ENCODE measurements at places on chromosomes 2 and 18.
A peak's percentile ranks its signal among the peaks of the same experiment; 100 is the strongest.

DNA sequence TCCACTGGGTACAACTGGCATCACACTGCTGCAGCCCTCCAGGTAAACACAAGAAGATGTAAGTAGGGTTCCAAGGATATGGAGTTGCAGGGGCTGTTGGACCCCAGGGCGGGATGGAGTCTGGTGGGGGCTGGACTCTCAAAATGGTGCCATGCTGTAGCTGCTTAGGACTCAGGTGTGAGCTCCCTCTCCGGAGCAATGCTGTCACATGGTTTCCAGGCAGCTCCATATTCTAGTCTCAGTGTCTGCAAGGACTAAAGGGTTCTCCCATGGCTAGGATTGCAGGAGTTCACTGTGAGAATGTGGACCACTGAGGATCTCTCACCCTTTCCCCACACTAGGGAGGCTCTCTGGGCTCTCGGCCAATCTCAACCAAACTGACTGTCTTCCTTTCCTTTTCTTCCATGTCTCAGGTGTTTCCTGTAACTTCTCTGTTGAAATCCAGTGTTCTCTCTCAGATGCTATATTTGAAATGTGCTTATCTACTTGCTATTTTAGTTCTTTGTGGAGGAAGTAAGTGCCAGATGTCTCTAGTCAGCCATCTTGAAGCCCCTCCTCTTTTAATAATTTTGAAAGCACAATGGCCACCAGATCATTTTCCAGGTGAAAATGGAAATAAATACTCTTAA is 57.6 kb downstream of the CCNT2 start:
- no peak for DNase-seq

GRCh38 chr18:11902522-11903292 is 5.4 kb downstream of the MPPE1 start:
- no peak for DNase-seq

GRCh38 chr18:13463526-13464210 is 245.1 kb downstream of the LDLRAD4 start:
- no peak for DNase-seq

DNA sequence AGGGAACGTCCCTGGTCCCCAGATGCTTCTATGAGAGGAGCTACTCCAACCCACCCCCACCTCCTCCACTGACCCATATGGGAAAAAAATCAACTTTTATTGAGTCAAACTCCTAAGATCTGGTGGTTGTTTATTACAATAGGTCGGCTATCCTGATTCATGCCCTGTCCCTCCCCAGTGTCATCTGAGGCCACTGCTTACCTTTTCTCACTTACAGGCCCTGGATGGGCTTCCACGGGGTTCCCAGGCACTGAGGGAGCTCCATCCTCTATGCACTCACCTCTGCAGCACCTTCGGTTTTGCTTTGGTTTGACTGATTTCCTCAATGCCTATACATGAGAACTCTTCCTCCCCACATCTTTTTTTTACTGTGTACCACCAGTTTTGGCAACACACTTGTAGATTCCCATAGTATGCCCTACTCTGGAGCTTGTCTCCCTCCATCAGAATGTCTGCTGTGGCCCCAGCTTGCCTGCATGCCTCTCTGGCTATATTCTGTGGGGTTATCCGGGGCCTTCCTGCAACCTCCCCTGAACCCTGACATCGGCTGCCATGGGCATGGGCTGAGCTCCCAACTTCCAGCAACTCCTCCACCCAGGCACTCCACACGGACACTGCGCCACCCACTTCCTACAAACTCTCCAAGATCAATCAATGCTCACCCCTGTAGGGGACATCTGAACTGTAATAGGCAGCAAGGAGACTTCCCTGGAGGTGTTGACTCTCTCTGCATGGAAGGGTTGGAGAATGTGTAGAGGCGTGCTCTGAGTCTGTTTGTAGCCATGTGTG is 236.1 kb downstream of the VAPA start:
- no peak for DNase-seq

DNA sequence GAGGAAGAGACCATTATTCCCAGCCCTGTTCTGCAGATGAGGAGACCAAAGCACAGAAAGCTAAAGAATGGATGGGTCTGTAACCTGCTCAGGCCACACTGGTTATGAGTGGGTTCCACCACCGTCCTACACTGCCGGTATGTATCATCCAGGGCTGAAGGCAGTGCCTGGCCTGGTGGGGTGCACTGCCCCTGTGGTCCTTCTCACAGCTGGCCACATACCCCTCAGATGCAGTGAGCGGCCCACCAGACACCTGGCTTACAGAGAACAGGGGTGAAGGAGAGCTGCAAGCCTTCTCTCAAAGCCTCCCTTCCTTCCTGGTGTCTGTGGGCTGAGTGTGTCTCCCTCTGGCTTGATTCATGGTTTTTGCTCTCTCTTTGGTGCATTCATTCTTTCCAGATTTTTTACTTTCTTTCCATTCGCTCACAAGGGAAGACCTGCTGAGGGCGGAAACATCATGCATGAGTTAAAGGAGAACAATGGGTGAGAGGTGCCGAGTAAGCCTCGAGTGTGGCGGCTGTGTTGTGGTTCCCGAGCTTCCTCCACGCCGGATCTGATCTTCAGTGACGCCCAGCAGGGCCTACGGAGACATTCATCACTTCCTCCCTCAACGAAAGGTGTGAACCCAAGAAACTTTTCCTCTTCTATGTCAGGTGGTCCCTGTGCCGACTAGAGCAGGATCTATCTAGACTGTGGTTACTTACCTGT is 62.1 kb upstream of the REL start:
- no peak for DNase-seq

DNA sequence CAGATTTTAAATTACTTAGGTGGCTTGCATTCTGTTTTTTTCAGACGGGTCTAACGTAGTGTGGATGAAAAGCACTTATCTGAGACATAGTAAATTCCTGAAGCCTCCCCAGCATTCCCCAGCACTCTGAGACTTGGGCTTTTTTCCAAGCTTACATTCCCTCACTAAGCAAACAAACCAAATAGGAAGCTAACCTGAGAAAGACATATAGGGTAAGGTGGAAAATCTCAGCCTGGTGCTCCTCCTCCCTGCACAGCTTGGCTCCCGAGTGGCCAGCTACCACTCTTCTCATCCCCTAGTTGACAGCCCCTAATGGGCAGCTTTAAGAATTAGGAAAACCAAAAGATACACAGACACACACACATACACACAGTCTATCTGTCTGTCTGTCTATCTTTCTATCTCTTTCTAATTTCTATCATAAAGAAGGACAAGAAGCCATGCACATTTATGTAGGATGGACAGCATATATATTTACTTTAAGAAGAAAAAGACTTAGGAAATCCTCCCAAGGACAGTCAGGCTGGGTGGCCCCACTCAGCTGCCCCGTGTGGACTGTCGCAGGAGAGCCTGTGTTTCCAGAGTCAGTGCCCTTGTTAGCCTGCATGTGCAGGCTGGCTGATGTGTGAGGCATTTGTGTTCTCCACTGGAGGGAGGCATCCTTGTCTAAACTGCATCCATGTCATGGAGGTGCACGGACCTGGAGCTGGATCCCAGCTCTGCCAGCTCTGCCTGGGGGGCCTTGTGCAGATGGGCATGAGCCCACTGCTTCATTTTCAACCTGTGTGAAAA is 8.2 kb downstream of the CNNM3 start:
- DNase-seq: no peak

DNA sequence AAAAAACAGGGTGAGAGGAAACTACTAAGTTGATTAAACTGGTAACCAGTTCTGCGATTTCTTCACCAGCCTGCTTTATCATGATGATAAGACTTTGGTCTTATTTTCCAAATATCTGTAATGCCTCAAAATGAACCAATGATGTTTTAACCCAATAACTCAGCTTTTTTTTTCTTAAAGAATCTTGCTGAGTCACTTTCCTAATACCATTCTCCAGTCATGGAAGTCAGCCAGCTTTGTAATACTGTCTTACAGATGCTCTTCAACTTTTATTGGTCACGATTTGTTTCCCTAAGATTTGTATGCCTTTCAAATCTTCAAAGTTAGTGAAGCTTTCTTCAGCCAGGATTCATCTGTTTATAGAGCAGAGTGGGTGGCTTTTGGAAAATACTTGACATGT is 47.7 kb upstream of the SMIM21 start:
- DNase-seq: no peak

- DNase-seq: no peak
Observed at GRCh38 chr2:218970894-218971293, 11.4 kb downstream of the CDK5R2 start.

DNA sequence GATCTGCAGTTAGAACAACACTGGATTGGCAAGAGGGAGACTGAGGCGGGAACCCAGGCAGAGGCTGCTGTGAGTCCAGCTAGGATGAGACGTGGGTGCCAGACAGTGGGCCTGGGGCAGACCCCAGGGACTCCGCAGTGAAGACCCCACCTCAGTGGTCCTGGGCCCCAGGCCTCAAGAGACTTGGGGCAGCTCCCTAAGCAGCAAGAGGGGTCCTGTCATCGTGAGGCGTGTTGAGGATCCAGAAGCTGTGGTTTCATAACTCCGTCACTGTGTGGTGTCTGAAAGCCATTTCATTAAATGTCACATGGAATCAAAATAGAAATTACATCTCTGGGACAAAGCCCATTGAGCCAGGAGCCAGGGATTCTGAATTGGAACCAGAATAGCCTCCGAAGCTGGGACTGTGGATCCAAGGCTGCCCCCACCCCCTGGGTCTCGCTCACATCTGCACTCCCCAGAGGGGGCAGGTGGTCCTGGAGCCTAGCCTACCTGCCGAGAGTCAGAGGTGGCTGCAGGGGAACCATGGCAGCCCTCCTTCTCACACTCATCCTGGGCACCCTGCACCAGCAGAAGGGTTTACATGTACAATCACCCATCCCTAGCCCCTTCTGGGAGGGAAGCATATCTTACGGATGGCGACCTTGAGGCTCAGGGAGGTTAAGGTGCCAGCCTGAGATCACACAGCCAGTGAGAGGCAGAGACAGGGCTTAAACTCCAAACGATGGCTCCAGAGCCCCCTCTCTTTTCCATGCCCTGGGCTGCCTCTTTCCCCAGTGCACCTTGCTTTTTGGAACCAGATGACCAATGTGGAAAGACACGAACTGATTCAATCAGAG is 23.2 kb downstream of the RRM2 start:
- no peak for DNase-seq

DNA sequence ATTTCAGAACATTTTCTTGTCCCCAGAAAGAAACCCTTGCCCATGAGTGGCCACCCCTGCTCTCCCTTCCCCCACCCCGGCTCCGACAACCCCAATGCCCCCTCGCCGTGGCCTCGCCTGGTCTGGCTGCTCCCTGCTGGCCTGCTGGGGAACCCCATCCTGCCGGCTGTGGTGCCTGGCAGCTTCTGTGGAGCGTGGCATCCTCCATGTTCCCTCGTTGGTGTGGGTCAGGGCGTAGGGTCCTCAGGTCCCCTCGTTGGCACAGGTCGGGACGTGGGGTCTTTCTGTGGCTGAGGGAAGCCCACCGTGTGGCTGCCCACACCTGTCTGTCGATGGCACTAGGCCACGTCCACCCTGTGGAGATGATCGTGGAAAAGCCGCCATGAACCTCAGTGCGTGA is 61.9 kb downstream of the NFATC1 start:
- DNase-seq: no peak

GRCh38 chr2:28463893-28464292 is 32.0 kb upstream of the PLB1 start:
- DNase-seq: no peak

DNA sequence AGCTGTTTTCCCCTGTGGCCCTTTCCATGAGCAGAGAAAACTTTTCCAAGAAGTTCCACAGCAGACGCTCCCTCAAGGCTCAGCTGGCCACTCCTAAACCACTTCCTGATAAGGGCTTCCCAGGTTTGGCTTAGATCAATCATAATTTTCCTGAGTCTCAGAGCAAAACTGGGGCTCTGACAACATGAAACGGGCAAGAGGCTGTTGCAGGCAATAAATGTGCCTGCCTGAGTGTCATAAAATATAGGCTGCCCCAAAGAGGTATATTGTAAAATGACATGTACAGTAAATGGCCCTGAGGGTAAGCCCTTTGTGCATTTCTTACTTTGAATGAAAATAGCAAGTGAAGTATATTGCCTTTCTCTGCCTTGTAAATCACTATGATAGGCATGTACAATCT is 105.6 kb upstream of the UXS1 start:
- DNase-seq: no peak

DNA sequence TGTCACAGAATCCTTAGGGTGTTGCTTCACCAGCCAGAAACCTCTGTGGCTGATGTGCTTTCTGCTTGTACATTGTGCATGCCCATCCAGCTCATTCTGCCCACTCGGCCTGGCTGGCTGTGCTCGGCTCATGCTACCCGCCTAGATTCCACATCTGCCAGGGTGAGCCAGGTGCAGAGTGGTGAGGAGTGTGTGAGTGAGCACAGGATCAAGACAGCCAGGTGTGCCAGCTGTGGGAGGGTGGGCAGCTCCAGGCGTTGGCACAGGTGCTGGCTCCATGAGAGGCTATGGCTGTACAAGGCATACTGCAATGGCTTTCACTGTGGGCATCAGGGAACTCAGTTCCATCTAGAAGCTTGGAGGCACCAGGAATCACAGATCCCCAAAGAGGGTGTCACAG is 1321.8 kb upstream of the CRIM1 start:
- DNase-seq: no peak

DNA sequence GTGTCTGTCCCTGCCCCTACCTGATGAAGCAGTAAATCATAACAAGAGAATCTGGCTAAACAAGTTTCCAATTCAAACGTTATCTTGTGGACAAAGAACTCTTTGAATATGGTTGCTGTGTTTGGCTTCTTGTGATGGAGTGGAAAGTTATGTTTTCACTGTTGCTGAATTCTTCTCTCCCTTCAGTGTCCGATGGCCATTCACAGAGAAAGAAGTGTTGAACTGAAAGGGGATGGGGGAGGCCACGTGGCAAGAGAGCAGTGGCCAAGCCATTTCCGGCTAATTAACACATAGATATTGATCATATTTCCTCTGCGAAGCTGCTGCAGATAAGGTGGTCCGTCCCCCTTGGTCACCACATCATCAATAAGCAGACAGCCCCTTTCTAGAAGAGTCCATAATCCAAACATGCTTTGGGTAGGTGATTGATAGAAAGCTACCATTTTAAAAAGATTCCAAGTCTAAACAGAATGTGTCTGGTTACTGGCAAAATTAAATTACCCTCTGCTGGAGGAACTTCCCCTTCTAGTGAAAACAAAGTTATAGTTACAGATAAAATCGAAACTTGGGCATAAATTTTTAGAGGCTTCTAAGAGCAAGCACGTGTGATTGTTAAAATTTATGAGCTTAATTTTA is 36.9 kb upstream of the FZD7 start:
- peak; percentile 23 for DNase-seq

GRCh38 chr18:38572554-38573111 is 1007.0 kb upstream of the CELF4 start:
- peak; percentile 61 for DNase-seq

DNA sequence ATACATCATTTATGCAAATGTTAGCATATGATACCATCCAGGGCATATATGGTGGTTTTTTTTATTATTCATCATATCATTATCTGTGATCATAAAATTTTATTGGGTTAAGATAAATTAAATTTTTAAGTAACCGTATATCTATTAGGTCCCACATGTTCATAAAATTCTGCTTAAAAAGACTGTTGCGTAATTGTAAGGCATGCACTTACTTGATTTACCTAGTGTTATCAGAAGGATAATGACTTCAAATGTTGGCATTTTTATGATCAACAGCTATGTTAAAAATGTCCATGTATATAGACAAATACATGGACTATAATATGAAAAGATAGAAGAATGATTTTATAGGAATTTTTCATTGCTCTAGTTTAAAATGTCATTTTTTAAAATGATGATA is 1625.5 kb upstream of the CELF4 start:
- DNase-seq: no peak

Data from NCI-H510A treated with DMSO at 0.1 percent for 48 hours (cell line).